ENCODE measurements at places on chromosomes 13 and 19. TPM values are rescaled to one million over a fixed set of nuclear protein-coding genes. Genes with fewer than 3 reads are reported as not detected.

LINGO3 gene
- total RNA-seq: 0.59 TPM

CLEC11A gene
- total RNA-seq: 34.4 TPM

SPC24 gene
- 16.3 TPM for total RNA-seq

METTL21C gene
- not detected for total RNA-seq

APOC1 gene
- total RNA-seq: 18.6 TPM

CEACAM20 gene
- total RNA-seq: not detected

CPB2 gene
- not detected for total RNA-seq

ADAMTS10 gene
- total RNA-seq: 182 TPM

GRCh38 chr19:13398780-13399726 is 107.2 kb downstream of the CACNA1A start:
- H3K27me3 ChIP-seq: peaks cover 17% of the 10 kb centered on the region
- H3K4me3 ChIP-seq: no peak overlapping the region
- no peak overlapping the region for H3K27ac ChIP-seq
- no peaks in the 10 kb centered on the region for H3K4me1 ChIP-seq

GRCh38 chr19:48970923-48971395 is 5.8 kb downstream of the FTL start:
- peak; percentile 74 for DNase-seq
- no peak overlapping the region for H3K27ac ChIP-seq
- peaks cover 26% of the 10 kb centered on the region for H3K36me3 ChIP-seq
- H3K4me1 ChIP-seq: peaks cover 10% of the 10 kb centered on the region

DNA sequence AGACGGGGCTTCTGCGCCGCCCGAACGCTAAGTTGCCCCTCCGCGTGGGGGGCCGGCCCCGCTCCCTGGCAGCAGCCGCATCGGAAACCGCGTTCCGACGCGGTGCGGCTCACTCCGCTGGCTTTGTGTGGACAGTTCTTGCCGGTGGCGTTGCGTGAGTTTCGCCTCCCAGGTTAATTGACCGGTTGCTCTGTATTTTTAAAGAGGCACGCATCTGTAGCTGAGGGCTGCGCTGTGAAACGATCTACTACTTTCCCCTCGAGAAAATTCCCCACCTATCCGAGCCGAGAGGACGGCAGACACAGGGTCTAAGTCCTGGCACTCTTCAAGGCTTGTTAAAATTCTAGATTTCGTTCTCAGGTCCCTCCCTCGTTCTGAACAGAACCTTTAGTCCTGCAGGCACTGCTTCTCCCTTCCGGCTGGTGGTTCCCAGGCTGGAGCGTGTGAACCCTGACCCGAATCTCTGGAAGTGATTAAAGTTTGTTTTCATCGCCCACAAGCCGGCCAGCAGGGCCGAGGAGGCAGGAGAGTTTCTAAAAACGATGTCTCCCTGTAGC is 933 bp downstream of the ARHGEF7 start:
- peaks cover 20% of the 10 kb centered on the region for H3K4me1 ChIP-seq
- peak overlapping the region; percentile 84 for H3K4me3 ChIP-seq
- peak overlapping the region; percentile 90 for H3K27ac ChIP-seq
- no peaks in the 10 kb centered on the region for H3K36me3 ChIP-seq
- no peak for DNase-seq
- peaks cover 84% of the 10 kb centered on the region for H3K27me3 ChIP-seq

- no peak overlapping the region for H3K27ac ChIP-seq
- no peak overlapping the region for H3K4me3 ChIP-seq
- no peaks in the 10 kb centered on the region for H3K36me3 ChIP-seq
- DNase-seq: no peak
- H3K4me1 ChIP-seq: peaks cover 17% of the 10 kb centered on the region
Measured at GRCh38 chr13:50798923-50799322, 44.6 kb downstream of the DLEU7 start.

DNA sequence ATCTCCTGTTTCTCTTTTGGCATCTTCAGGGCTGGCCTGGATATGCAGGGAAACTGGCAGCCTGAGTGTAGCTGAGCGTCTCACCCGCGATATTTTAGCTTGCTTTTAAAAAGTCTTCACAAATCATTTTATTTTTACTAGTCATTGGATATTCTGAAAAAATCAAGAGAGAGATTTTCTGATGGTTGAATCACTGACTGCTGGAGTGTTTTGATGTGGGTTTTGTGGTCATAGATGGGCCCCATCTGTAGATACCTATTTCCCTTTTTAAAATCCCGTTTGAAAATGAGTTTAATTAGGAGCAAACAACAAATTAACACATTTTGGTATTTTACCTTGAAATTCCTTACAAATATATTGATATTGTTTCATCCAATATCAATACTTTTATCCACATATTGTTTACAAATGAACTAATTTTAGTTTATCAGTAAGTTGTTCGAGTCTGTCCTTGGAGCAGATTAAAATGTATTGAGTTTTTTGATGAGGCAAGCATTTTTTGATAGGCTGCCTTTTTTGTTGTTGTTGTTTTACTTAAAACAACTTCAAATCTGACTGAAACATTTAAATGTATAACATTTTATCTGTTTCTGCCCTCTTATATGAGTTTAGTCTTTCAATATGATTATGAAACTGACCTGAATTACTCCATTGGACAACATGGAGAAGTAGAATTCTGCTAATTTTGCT is 21.5 kb upstream of the OXGR1 start:
- H3K4me1 ChIP-seq: peaks cover 12% of the 10 kb centered on the region
- no peak for DNase-seq
- no peak overlapping the region for H3K4me3 ChIP-seq

DNA sequence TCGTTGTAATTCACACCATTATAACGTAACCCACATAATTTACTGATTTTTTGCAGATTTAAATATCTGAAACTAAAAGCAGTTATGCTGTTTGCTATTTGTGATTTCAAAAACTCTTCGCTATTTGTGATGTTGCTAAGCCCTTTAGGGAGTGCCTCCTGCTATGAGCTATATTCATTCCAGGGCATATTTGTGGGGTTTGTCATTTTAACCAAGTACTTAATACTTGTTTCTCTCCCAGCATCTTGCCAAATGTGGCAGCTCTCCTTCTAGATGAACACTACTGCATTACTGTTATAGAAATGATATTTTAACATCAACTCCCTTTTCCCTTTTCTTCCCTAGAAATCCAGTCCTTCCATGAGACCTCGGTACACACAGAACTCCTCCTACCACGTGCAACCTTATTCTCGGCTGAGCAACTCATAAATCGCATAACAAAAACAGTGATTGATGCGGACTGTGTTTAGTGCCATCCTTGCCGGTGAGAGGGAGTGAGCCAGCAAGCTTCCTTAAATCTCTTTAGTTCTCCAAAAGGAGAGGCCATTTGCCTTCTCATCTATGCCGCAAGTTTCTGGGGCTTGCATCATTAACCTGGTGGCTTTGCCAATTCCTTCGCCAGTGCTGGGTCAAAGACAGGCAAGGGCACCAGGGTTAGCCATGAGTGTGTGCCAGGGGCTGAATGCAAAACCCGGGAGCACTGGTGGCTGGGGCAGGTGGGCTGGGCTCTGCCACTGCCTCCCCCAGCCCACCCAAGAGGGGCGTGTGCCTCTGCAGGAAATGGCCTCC is 33.4 kb downstream of the RFX2 start:
- DNase-seq: no peak
- no peaks in the 10 kb centered on the region for H3K36me3 ChIP-seq
- H3K4me1 ChIP-seq: peaks cover 2% of the 10 kb centered on the region

DNA sequence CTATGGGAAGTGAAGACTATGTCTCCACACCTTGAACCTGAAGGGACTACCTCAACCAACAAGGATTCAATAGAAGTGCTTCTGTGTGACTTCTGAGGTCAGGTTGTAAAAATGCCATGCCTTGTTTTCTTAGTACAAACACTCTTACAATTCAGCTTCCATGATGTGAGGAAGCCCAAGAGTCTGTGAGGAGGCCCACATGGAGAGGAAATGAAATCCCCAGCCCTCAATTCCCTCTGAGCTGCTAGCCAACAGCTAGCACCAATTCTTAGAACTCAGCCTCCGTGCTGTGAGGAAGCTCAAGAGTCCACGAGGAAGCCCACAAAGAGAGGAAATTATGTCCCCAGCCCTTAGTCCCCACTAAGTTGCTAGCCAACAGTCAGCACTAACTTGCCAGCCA is 12.6 kb upstream of the LMTK3 start:
- H3K36me3 ChIP-seq: peaks cover 1% of the 10 kb centered on the region
- H3K4me3 ChIP-seq: no peak overlapping the region
- no peaks in the 10 kb centered on the region for H3K27me3 ChIP-seq

DNA sequence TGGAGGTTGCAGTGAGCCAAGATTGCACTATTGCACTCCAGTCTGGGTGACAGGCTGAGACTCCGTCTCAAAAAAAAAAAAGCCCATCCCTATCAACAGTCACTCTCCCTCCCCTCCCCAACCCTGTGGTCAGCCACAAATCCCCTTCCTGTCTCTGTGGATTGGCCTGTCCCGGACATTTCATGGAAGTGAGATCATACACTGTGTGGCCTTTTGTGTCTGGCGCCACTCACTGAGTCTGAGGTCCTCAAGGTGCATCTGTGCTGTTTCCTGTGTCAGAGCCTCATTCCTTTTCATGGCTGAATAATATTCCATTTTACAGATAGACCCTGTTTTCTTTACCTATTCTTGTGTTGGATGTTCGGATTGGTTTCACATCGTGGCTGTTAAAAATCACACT is 149.5 kb downstream of the PTPRS start:
- no peak overlapping the region for H3K27ac ChIP-seq
- no peak for DNase-seq
- no peak overlapping the region for H3K4me3 ChIP-seq
- H3K4me1 ChIP-seq: peaks cover 10% of the 10 kb centered on the region

DNA sequence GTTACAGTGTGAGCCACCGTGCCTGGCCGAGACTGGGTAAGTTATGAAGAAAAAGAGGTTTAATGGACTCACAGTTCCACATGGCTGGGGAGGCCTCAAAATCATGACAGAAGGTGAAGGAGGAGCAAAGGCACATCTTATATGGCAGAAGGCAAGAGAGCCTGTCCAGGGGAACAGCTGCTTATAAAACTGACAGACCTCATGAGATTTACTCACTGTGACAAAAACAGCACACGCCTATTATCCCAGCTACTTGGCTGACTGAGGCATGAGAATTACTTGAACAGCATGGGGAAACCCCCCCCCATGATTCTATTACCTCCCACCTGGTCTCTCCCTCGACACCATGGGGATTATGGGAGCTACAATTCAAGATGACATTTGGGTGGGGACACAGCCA is 23.4 kb upstream of the ZNF561 start:
- no peaks in the 10 kb centered on the region for H3K4me1 ChIP-seq
- DNase-seq: no peak

DNA sequence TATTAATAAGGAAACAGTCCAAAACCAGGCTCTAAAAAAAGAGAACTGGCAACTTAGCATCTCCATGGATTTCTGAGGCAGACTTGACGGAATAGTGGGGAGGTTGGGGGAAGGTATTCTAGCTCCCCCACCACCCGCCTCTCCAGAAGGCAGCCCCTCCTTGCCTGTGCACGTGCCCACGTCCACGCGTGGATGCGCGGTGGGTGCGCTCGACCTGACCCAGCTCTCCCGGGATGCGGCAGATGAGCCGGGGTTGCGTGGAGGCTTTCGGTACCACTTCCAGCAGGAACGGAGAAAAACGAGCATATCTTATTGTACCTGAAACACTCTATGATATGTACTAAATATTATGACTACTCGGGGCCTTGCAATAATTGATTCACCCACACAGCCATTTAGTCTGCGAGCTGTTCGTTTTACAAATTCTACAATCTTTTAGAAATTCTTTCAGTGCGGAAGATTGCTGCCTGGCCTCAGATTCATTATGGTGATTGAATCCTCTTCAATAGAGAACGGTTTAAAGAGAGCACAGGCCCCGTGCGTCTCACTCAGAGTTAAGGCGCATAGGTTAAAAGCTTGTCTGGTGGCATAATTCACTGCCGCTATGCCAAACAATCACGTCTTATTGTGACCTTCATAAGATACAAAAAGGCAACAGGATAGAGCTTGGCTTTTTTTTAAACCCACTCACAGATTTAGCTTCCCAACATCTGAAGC is 117.9 kb downstream of the URI1 start:
- H3K4me1 ChIP-seq: no peaks in the 10 kb centered on the region
- no peak for DNase-seq
- H3K4me3 ChIP-seq: no peak overlapping the region
- H3K27ac ChIP-seq: no peak overlapping the region
- H3K36me3 ChIP-seq: no peaks in the 10 kb centered on the region

GRCh38 chr19:6826281-6826920 is 53.9 kb downstream of the VAV1 start:
- H3K27me3 ChIP-seq: no peaks in the 10 kb centered on the region
- H3K4me3 ChIP-seq: no peak overlapping the region
- no peaks in the 10 kb centered on the region for H3K4me1 ChIP-seq
- DNase-seq: no peak
- peaks cover 2% of the 10 kb centered on the region for H3K36me3 ChIP-seq
- H3K27ac ChIP-seq: no peak overlapping the region

GRCh38 chr13:26914624-26915023 is 154.0 kb upstream of the GPR12 start:
- no peaks in the 10 kb centered on the region for H3K36me3 ChIP-seq
- H3K4me1 ChIP-seq: peaks cover under 1% of the 10 kb centered on the region
- no peak overlapping the region for H3K27ac ChIP-seq
- H3K4me3 ChIP-seq: no peak overlapping the region
- no peak for DNase-seq

- no peak for DNase-seq
- H3K4me1 ChIP-seq: no peaks in the 10 kb centered on the region
- H3K27ac ChIP-seq: no peak overlapping the region
Measured at GRCh38 chr13:89610331-89610730, 1737.2 kb upstream of the MIR17HG start.

DNA sequence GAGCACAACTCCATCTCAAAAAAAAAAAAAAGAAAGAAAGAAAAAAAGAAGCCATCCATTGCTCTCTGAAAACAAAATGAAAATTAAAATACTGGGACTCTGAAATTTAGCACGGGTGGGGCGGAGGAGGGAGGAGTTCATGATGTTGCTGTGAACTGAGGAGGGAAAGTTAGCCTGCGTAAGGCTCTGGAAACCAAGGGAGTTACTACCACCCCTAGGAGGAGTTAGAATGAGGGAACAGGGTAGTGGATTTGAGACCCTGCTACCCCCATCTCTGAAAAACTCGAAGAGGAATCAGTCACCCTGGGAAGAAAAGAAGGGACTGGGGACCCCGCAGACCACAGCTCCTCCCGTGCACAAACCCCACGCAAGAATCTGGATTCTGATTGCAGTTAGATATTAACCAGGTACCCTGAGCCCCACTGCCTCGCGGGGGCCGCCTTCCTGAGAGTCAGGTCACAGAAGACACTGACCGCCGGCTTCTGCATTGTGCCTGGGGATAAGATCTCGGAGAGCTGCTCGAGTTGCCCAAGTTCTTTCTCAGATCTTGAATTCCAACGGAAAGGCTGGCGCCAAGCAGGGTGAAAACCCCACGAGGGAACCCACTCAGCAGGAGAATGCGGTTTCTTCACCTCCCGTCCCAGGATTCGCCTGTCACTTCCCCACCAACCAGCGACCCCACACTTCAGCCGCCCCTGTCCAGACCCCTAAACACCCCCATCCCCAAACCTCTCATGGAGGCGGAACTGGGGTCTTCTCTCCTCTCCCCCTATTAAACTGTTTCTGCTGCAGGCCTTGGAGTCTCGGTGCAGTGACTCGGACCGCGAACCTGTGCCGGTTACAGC is 870 bp downstream of the ZNF442 start:
- peak overlapping the region; percentile 92 for H3K27ac ChIP-seq
- peak overlapping the region; percentile 95 for H3K4me3 ChIP-seq
- peaks cover 16% of the 10 kb centered on the region for H3K4me1 ChIP-seq
- no peak for DNase-seq
- no peaks in the 10 kb centered on the region for H3K27me3 ChIP-seq

GRCh38 chr13:28707629-28708427 is 10.9 kb downstream of the SLC46A3 start:
- no peak for DNase-seq
- peaks cover 3% of the 10 kb centered on the region for H3K4me1 ChIP-seq
- H3K27ac ChIP-seq: no peak overlapping the region
- peaks cover 1% of the 10 kb centered on the region for H3K36me3 ChIP-seq
